ENCODE measurements at places on chromosomes 2 and 18.

DNA sequence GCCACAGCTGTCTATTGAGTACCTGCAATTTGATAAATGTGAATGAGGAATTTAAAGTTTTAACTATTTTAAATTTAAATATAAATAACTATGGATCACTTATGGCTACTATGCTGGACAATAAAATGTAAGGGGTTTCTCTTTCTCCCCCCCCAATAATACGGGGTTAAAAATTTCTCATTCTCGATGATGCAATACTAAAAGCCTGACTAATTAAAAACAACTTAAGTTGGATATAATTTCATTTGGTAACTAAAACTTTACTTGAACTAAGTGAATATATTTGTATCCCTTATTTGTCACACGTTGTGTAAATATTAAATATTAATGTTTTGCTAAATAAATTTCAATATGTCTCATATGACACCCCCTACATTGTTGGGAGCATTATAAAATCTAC is 297.3 kb downstream of the GRB14 start:
- DNase-seq, result no peak

DNA sequence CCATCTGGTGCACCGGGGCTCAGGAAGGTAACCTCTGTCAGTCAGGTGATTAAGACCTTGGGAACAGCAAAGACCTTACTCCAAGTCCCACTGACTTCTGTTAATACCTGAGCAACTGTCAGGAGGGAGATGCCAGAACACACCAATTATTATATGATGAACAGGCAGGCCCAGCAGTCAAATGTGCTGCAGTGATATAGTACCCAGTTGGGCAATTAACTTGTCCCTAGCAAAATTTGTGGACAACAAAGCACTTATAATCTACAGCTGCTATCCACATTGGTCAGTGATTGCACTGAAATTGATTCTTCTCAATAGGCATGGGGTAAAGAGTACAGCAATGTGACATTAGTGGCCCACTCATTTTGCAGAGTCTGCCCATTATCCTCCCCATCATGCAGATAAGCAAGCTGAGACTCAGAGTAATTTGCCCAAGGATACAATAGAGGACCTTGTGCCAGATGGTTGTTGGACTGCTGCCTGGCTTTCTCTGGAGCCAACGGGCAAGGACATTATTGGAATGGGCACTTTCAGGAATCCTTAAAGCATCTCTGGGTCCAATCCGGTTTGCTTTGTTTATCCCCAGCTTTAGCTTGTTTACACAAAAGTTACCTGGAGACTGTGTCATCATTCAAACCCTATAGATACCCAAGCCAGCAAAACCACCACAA is 147.6 kb downstream of the CCBE1 start:
- no peak for DNase-seq

GRCh38 chr2:71277147-71277475 is 50.2 kb upstream of the PAIP2B start:
- no peak for DNase-seq

DNA sequence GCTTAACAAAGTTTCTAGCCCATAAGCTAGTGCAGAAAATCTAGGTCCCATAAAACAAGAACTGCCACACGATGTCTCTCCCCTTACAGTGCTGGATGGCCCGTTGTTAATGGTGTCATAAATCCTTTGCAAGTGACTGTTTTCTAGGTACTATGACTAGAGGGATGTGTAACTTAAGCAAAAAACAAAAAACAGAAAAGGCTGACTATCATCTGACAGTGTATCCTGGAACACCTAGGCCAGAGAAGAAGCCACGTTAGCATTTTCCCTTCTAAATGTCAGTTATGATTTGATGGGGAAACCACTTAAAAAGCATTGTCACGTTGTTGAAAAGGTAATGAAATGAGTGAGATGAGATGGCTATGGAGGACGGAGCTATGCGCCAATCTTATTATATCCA is 2.4 kb downstream of the CASP8 start:
- no peak for DNase-seq

- DNase-seq, result no peak
These were observed 80.2 kb upstream of the GPC1 start for GRCh38 chr2:240355001-240355891.

DNA sequence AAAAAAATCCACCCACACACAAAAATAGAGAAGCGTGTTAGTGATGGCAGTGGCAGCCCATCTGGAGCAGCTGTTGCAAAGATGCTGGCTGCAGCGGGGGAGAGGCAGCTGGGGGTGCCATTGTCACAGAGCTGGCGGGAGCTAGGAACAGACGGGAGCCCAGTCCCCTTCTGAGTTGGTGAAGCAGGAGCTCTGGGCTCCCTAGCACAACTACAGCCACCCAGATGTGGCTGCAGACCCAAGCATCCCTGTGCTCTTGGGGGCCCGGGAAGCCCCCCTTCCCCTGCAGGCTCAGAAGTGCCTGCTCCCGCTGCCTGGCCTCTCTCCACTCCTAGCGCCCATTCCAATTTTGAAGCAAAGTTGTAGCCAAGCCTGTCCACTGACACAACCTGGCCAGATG is 366.6 kb upstream of the MC4R start:
- no peak for DNase-seq

DNA sequence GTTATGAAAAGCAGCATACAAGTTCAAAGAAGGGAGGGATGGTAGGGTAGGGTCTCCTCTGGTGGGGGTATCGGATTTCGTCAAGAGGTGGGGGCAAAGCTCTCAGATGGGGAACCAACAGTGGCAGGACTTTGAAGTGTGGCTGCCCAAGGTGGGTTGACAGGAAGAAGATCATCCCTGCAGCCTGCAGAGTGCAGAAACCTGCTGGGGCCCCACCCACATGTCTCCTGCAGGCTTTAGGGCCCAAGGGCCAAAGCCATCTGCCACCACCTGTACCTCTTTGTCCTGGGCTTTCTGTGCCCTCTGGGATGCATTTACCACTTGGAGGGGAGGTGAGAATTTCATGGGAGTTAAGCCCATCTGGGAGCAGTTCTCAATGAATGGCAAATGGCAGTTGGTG is 42.7 kb downstream of the KCNF1 start:
- no peak for DNase-seq
